ENCODE measurements at places on chromosomes 6 and 20.

DNA sequence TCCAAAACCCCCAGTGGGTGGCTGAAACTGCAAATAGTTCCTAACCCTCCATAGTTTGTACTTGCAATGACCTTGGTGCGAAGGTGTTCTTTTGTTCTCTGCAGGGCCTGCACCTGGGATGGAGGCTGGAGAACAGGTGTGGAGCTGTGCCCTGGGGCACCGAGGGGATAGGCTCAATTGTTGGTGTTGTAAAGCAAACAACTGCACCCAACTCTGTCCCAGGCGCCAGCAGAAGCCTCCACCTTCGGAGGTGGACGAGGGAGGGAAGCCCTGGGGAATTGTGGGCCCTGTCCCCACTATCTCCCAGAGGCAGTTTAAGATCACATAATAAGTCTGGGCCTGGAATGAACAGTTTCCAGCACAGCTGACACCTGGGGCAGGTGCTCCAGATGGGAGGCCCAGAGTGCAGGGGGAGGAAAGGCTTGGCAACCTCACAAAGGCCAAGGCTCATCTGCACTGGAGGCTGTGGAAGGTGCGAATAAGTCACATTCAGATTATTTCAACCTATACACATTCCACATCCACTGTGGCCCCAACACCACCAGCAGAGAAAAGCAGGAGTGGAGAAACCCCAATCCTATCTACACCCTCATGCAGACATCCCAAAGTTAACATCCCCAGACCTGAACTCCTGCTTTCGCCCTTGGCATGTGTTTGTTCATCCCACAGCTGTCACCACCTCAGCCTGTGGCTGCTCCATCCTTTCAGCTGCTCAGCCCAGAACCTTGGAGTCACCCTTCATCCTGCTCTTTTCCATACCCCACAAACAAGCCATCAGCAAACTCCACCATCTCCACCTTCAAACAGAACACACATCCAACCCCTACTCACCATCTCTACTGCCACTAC is 12.3 kb upstream of the CBFA2T2 start:
- peak; percentile 66 for DNase-seq

DNA sequence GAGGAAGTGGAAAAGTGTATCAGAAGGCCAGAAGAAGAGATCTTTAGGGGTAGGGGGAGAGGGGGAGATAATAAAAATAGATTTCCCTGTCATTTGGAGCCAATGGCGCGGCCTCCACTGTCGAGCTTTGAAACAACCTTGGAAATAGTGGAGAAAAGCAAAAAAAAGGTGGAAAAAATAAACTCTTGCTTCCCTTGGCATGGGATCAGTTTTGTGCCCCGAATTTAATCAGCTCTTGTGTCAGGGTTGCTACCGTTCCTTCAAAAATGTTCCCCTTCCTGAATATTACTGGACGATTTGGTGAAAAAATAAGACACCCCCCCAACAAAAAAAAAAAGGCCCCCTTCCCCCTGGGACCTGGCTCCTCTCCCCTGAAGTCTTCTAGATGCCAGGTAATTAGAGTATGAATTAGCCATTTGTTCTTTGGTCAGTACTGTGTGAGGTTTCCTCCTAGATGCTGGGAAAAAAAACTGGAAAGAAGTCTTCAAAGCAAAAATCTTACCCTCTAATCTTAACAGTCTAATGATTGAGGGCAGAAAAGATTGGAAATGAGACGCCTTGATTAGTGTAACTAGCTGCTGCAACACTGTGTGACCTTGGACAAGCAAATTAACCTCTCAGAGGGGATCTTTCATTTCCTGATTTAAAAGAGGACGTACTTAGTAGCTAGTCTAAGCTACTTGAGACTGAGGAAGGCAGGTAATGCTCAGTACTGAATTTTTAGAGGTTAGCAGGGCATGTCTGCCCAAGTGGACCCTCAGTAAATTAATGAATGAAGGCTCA is 872 bp upstream of the RBM39 start:
- DNase-seq, result peak; percentile 67

DNA sequence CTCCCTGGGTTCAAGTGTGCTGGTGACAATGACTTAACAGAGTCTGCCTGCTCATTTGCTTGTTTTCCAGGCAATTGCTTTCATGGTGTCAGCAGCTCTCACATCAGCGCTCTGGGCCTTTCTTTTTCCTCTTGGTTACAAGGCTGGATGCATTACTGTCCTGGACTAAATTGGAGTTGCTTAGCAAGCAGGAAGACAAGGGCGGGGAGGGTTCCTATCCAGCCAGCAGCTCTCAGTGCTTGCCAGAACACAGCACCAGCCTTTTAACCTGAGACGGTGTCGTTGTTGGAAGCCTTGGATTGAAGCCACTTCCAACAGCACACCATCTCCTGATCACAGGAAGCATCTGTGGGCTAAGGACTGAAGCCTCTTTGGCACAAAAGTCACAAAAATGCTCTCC is 606.9 kb downstream of the CDH26 start:
- DNase-seq, result no peak

- DNase-seq, result no peak
These were observed 22.6 kb upstream of the RIN2 start for GRCh38 chr20:19735446-19735845.

DNA sequence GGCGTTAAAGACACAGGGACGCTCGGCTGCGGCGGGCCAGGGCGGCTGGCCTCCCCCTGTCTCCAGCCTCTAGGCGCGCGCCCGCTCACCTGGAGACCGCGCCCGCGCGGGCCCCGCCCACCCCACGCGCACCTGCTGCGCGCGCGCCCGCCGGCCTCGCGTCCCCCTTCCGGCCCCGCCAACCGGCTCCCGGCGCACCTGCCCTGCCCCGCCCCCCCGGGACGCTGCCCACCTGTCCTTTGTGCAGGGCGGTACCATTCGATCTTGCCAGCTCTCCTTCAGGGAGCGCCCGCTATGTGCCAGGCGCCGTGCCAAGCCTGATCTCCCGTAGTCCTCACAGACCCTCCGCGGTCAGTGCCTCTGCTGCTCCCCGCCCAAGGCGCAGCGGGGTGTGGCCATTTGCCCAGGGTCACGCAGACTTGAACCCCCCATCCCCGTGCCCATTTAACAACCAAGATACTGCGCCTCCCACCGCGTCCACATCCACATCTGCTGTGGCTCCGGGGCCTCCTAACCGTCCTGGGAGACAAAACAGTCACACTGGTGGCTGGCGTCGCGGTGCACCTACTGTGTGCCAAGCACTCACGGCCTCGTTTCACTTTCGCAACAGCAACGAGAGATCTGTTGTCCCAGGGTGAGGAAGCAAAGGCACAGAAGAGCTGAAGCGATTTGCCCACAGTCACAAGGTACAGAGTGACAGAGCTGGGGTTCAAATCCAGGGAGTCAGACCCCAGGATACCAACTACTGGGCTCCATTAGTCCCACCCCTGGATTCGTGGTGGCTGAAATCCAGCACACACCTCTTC is 48.1 kb downstream of the NOL4L start:
- peak; percentile 95 for DNase-seq

DNA sequence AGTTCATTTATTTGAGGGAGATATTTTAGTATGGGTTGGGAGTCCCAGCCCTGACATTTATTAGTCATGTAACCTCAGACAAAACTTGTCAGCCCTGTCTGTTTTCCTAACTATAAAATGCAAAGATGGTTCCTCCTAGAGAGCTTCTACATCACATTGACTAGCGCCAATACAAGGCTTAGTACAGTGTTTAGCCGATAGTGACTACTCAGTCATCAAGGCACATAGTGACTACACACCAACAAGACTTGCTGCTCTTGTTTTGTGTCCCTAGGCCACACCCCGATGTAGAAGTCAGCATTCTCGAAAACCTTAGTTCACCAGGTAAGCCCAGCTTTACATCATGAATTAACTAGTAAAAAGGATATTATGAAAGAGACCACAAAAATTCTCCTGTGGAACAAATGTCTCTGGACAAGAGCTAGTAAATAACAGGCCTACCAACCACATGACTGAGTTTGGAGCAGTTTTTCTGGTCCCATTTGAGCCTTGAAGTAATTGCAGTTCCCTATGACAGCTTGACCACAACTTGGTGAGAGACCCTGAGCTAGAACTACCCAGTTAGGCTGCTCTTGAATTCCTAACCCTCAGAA is 68.8 kb downstream of the PFDN4 start:
- no peak for DNase-seq

- no peak for DNase-seq
These were observed 125.2 kb upstream of the TRAF3IP2 start for GRCh38 chr6:111730864-111731263.

GRCh38 chr6:85580878-85581267 is 12.8 kb downstream of the SNX14 start:
- peak; percentile 20 for DNase-seq

GRCh38 chr6:166420351-166420750 is 37.6 kb upstream of the MPC1 start:
- no peak for DNase-seq

DNA sequence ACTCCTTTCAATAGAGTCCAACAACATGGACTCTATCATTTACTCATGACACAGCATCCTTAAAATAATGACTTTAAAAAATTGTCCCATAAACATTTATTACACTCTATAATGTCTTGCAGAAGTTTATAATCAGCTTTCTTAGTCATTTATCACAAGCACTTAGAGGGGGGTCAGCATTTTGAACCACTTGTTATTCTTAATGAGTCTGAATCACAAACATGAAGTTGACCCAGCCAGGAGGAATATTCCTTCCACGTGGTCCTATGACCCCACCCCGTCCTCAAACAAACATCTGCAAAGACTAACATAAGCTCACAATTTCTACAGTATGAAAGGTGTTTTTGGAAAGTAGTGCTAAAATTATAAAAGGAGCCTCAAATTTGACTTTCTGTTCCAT is 91.1 kb downstream of the MTFR2 start:
- no peak for DNase-seq

- DNase-seq, result no peak
These were observed 49.6 kb upstream of the PTPRK start for GRCh38 chr6:128569732-128570679.

DNA sequence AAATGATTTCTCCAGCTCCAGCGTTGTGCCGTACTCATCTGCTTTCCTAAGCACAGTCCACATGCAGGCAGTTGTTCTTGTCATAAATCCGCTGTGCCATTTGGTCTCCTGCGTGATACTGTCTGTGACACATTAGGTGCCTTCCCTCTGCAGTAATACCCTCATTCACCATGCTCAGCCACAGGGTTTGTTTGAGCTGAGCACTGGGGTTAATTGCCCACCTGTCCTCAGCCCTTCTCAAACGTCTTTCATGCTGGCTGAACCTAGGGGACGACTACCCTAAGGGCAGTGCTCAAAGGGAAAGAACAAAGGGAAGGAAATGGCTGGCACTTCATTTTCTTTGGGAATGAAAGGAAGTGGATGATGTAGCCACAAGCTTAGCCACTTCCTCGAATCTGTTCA is 64.2 kb upstream of the MYLIP start:
- peak; percentile 34 for DNase-seq

- no peak for DNase-seq
These were observed 626.5 kb downstream of the QKI start for GRCh38 chr6:164040994-164041393.

DNA sequence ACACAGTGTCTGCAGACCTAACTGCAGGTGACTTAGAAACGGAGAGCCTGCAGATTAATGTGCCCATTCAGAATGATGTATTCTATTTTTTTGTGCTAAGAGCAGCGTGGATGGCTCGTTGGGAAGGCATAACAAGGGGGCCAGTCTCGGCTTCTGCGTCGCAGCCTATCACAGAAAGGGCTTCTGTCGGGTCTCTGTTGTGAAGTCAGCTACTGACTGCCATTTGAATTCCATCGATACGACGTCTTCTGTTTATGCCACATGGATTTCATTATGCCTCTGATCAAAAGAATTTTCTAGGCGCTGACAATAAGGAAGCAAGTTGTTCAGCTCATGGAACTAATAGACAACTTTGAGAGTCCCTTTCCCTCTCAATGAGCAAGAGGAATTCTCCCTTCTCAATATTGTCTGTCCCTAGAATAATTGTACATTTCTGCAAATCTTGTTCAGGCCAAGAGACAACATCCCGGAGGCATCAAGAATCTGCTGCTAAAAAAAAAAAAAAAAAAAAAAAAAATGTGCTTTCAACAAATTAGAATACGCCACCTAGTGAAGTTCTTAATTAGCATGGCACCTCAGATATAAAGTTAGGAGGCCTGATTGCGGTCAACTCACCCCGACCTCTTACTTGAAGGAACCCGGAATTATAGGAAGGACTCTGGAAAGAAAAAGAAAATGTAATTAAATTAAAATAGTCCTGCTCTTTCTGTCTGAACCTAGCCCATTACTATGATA is 223.9 kb downstream of the TSHZ2 start:
- DNase-seq, result no peak

DNA sequence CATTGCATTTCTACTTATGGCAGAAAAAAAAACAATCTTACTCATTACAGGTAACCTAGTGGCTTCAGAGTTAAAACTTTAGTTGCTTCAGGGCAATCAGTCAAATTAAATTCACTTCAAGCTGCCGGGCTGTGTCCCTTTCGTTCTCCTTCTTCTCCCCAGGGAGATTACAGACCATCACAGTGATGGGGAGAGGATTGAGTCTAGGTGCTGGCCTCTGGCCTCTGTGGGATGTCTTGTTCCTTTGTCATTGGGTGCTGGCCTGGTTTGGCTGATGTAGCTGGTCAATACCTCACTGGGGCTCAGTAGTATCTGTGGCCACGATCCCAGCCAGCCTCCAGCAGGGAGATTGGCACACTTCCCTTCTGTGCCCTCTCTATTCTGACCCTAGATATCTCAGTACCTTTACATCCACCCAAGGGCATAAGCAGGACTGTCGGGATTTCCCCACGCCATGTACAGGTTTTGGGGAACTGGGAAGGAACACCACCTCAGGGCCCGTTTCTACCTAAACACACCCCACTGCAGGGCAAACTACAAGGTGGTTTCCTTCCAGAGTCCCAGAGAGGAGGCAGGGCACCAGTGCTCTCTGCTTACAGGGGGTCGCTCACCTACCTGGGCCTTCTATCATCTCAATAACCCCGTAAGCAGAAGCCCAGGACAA is 15.4 kb downstream of the FYN start:
- no peak for DNase-seq

- no peak for DNase-seq
These were observed 2.7 kb upstream of the DDR1 start for GRCh38 chr6:30881392-30882203.

DNA sequence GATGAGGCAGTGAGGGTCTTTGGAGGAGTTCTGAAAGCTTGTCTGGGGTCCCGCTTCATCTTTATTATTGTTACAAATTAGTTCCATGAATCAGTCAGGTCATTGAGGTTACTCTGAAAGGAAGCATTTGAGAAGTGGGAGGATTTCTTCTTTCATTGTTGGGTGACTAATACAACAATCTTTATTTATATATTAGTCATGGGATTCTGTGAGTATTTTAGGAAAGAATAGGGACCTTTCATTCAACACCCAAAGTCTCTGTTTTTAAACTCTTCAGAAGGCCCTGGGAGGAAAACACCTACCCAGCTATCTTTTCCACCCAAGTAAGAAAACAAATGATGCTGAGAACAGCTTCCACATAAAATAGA is 98.3 kb downstream of the SOD2 start:
- DNase-seq, result no peak
